Stimulated activated CD8-positive, alpha-beta memory T cell treated with anti-CD3 and anti-CD28 coated beads, Interleukin-2, amount 100 ng/mL, for 1 hour (primary cell): ENCODE measurements at places on chromosomes 12 and 14.

GRCh38 chr12:76109879-76110278 lies 25.4 kb upstream of the NAP1L1 start:
- no peak for DNase-seq

DNA sequence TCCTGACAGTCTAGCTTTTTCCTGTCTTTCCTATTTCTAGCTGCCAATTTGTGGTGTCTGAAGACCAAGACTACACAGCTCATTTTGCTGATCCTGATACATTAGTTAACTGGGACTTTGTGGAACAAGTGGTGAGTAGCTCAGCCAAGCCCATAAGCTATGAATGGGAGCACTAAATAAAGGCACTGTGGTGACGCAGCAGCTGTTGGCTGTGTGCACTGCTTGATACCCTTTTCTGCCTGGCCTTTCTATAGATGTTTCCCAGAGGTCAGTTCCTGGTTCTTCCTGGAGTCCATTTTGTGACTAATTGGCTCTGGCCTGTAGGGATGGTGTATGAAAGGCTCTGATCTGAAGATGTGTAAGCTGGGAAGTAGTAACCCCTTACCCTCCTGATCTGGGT lies 20.5 kb downstream of the RNF10 start:
- DNase-seq = no peak

- no peak for DNase-seq
These were observed 23.4 kb upstream of the SFSWAP start for GRCh38 chr12:131687346-131688125.

GRCh38 chr12:64691795-64692583 lies 67.2 kb downstream of the GNS start:
- DNase-seq = no peak

DNA sequence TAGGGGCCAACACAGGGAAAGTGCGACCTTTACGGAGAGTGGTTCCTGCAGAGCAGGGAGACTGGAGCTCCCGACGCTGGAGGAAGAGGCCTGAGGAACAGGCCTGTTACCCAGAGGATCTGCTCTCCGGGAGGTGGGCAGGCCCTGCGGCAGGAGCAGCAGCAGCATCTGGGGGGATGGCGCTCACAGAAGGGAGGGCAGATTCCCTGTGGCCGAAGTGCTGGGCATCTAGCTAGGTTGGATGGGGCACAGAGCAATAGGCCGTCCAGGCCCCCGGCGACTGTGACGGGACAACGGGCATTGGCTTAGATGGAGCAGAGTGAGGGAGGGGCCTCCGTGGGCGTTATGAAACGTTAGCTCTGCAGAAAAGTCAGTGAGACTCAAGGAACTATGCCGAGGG lies 135.6 kb downstream of the PIWIL1 start:
- DNase-seq = no peak

- DNase-seq = no peak
These were observed 31.9 kb downstream of the CACNA1C start for GRCh38 chr12:2084553-2085296.

DNA sequence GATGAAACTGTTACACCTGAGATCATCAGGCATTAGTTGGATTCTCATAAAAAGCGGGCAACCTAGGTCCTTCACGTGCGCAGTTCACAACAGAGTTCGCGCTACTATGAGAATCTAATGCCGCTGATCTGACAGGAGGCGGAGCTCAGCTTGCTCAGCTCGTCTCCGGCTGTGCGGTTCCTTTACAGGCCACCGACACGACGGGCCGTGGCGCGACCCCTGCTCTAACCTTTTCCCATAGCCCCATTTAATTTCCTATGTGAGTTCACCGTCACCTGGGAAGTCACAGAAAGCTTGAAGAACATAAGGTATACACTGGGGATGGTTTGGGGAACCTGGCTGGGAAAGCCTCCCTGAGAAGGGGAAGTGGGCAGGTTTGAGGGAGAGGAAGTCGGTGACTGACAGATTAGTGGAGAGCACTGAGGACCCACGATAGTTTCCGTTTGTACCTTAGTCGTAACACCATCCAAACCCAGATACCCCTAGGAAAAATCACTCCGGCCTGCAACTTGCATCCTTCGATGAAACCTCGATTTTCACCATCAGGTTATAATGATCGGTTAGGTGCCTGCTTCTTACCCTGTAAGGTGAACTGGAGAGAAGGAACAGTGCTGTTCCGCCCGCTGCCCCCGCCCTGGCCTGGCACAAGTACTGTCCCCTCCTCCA lies 2.8 kb upstream of the AAAS start:
- DNase-seq = peak; percentile 34

DNA sequence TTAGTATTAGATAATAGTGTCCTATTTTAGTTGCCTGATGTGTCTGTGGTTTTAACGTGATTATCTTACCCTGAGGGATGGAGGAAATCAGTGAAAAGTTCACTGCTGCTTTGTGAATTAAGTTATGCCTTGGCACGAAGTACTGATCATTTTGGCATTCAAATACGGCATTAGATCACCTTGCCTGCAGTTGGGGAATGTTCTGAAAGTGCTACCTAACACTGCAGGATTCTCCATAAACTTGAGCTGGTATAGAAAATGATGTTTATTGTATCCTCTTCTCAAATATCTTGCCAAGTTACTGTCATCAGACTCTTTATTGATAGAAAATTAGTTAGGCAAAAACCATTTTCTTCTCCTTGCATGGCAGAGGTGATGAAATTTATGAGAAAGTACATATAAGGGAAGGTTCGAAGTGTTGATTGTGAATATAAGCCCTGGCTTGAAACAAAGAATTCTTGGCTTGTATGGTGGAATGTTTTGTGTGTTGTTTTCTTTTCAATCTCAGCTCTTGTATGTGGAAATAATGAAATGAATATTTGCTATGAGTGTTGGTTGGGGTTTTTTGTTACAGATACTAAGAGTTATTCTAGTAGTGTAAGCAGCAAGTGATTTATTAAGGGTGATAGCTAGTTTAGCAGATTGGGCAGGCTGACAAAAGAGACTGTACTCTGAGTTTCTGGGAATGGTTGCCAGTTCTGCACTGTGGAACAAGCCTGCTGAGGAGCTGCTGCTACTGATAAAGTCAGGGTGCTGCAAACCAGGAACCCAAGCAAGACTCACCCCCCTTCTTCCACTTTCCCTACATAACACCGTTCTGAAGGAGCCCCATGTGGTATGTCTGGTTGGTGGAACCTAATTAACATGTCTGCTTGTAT lies 448.3 kb downstream of the PCNX1 start:
- no peak for DNase-seq

- DNase-seq = no peak
These were observed 209.7 kb downstream of the GPHN start for GRCh38 chr14:66717561-66718140.

- no peak for DNase-seq
These were observed 115.8 kb downstream of the SLC25A47 start for GRCh38 chr14:100438678-100439592.

- no peak for DNase-seq
These were observed 2.8 kb downstream of the C1QL4 start for GRCh38 chr12:49334226-49334625.

- DNase-seq = no peak
These were observed 77.9 kb downstream of the SPTB start for GRCh38 chr14:64801800-64802199.
